ENCODE measurements at places on chromosomes 1 and 21.

- no peak for DNase-seq
Observed at GRCh38 chr1:232101231-232101630, 474.6 kb downstream of the DISC1 start.

- no peak for DNase-seq
Observed at GRCh38 chr1:248821641-248822040, 4.1 kb downstream of the SH3BP5L start.

- no peak for DNase-seq
Observed at GRCh38 chr1:60502506-60502905, 428.9 kb upstream of the C1orf87 start.

- DNase-seq: no peak
Observed at GRCh38 chr1:215458562-215458961, 108.5 kb upstream of the KCTD3 start.

- no peak for DNase-seq
Observed at GRCh38 chr1:218600968-218601367, 255.8 kb downstream of the TGFB2 start.

DNA sequence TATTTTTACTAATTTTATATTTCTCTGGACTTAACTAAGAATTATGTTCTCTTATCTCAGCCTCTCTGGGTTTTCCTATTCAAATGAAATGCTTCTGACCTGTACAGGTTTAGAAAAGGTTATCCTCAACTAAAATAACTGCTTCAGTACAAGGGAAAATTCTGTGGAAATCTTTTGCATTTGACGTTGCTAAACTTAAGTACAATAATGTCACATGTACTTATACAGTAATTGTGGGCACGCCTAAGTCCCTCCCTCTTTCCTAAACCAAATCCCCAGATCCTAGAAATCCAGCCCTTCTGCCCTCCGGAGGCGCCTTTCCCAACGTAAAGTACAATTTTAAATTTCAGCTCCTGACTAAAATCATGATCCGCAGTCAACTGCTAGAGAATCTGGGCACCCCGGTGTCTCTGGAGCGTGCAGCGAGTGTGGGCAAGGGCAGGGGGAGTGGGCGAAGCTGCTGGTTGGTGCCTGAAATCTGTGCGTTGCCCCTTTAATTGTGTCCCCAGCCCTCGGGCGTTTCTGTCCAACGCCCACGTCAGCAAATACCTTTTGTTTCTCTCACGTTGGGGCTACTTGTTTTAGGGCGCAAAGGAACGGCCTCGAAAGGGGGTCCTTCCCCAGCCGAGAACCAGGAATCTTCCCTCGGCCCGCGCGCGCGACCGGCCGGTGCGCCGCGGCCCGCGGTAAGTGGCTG, at the start of gene ZBTB8A:
ZBTB8A (plus strand) TSS at position 541 of the 697 bp plus-strand sequence. CDS start 53,505 bp downstream, outside the sequence.
- no peak for DNase-seq

GRCh38 chr1:160823296-160823695, 27.3 kb downstream of the LY9 start:
- no peak for DNase-seq

DNA sequence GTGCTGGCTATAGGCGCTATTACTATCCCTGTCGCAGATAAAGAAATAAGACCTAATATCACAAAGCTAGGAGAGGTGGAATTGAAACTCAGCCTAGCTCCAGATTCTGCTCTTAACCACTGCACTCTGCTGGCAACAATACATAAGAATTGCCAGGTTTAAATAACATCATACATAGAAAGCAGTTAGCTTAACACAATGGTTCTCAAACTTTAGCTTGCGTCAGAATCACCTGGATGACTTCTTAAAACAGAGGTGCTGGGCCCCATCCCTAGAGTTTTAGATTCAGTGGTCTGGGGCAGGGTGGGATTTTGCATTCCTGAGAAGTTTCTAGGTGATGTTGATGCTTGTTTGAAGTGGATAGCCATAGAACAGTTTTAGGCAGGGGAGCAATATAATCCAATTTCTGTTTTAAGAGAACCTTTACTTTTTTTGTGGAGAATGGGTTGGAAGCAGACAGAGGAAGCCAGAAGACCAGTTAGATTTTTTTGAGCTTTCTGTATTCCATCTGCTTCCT, 1.1 kb upstream of the POMGNT1 start:
- no peak for DNase-seq

DNA sequence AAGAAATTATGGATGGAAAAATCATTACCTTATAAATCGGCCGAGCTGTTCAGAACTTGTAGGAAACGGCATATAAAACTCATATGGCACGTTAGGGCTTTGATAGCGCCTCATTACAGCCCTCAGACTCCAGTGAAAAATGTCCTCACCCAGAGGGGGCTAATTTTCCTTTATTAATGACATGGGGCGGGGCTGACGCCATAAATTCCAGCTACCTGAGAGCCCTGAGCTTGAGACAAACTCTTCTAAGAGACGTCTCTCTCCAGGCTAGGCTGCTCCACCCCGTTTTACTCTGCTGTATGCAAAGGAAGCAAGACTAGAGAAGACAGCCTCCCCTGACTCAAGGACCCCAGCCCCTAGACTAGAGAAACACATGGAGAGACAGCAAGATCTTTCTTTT, 149.4 kb downstream of the TRABD2B start:
- no peak for DNase-seq

GRCh38 chr1:3914911-3915310, 14.8 kb upstream of the C1orf174 start:
- no peak for DNase-seq

All from stimulated activated CD8-positive, alpha-beta memory T cell treated with anti-CD3 and anti-CD28 coated beads, Interleukin-4, amount 100 ng/mL, for 4 hours (primary cell).